Left cardiac atrium (tissue), 4 donors: ENCODE measurements at places on chromosomes 4 and X. TPM values are rescaled to one million over a fixed set of nuclear protein-coding genes. Genes with fewer than 3 reads are reported as not detected.
A peak's percentile ranks its signal among the peaks of the same experiment; 100 is the strongest.

The ARMCX4 gene
- 10.4 TPM for total RNA-seq

The GRIA2 gene
- total RNA-seq, result not detected

The ASB5 gene
- total RNA-seq, result 2.0 TPM

The SMIM20 gene
- total RNA-seq, result 34.2 TPM

The HDX gene
- total RNA-seq, result 3.2 TPM

The ASB12 gene
- 0.63 TPM for total RNA-seq

The TMPRSS11B gene
- total RNA-seq, result not detected

The DDX53 gene
- total RNA-seq, result not detected

The MTNR1A gene
- total RNA-seq, result not detected

The NUDT11 gene
- total RNA-seq, result 0.15 TPM

The GC gene
- total RNA-seq, result 0.21 TPM

The TMPRSS11D gene
- not detected for total RNA-seq

The F8A3 gene
- not detected for total RNA-seq

The JCHAIN gene
- 9.0 TPM for total RNA-seq

The MAGEC2 gene
- total RNA-seq, result not detected

- DNase-seq, result no peak
Measured at GRCh38 chr4:147863808-147864472, 132.1 kb downstream of the ARHGAP10 start.

DNA sequence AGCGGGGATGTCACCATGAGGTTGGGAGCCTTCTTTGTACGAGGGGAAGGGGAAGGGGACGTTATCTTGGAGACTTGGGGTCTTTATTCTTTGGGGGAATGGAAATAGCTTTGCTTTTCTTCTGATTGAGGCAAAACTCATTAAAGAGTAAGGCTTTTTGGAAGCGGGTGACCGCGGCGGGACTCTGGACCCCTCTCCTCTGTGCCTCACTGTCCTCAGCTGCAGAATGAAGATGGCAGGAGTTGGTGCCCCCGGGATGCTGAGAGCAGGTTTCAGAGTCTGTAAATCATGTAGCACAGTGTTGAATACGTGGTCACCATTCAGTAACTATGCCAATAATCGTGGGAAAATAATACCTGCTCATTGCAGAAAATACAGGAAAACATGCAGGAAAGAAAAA lies 32.1 kb downstream of the HTT-AS start:
- DNase-seq, result no peak

DNA sequence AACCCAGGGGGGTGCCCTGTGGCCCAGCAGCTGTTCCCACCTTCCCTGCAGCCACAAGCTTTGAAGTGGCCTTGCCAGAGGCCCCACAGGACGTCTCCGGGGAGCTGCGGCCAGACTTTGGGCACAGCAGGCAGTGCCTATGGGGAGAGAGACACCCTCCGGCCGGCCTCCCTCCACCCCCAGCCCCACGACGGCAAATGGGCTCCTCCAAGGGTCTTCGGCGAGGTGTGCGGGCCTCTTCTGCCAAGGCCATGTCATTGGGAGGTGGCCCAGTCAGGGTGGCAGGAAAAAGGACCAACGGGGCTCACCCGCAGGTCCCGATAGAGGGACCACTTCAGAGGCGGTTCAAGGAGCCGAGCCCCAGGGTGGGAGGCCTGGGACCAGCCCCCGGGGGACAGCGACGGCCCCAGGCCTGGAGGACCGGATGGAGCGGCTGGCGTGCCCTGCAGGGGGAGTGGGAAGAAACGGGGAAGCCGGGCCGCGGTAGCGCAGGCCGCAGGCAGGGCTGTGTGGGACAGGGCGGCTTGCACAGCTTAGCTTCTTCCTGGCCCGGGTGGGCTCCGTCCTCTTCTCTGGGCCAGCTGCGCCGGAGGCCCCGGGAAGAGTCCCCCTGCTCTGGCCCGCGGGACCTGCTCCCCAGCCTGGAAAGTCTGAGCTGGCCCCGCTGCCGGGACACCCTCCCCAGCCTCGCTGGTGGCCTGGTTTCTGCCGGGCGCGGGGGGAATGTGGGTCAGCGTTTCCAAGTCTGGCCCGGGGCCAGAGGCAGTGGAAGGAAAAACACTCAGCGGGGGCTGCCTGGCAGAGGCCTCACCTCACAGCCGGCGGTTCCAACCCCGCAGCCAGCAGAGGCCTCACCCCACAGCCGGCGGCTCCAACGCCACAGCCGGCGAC lies 21.9 kb upstream of the SPON2 start:
- peak; percentile 86 for DNase-seq

GRCh38 chr4:140237616-140238350 lies 83.8 kb upstream of the MAML3 start:
- peak; percentile 75 for DNase-seq

- no peak for DNase-seq
Measured at GRCh38 chr4:36211084-36211483, 33.2 kb downstream of the ARAP2 start.

GRCh38 chrX:20414762-20415445 lies 148.2 kb upstream of the RPS6KA3 start:
- DNase-seq, result no peak

DNA sequence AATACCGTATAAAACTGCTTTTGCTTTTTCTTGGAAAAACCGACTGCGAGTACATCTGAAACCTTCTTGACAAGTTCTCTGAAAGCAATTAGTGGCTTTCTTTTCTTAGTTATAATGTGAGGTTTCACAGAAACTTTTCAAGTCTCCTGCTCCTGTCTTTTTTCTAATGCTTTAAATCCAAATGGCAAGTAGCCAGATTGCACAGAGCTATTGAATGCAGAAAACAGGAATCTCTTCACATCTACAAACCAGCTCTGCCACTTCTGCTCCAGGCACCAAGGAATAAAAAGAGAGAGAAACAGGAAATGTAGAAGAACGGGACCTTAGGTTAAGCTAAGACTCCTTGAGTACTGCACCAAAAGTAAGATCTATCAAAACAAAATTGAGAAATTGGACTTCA lies 267.3 kb upstream of the TET2 start:
- no peak for DNase-seq

DNA sequence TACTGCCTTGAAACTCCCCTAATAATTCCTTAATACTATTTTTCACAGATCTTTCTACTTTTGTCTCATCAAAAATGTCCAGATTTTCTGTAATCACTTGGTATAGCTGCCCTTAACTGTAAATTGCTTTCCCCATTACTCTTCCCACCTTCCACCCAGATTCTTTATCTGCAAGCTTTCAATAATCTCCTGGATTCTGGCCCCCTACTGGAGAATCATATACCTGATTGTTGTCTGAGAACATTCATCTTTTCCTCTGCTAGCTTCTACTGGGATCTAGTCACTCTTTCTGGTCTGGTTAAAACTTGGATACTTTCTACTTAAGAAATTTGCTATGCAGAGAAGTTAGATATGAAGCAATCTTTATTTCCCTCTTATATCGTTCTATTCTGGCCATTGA lies 552.6 kb downstream of the PCDH19 start:
- DNase-seq, result no peak

- DNase-seq, result no peak
Measured at GRCh38 chrX:132184871-132185270, 34.4 kb downstream of the RAP2C start.

DNA sequence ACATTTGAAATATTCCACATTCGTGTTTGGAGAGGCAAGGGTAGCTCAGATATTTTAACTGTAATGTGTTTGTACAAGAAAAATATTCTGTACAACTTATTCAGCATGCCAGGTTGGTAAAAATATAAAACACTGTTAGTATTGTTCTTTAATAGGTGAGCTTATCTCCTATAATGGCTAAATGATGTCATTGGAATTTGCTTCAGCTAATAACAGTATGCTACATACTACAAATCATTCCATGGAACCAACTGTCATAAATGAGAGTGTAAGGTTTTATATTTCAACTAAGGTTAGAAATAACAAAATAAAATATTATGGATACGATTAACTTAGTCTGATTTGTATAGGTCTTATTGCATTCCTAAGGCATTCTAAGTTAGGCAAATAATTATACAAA lies 206.6 kb downstream of the ADGRL3 start:
- no peak for DNase-seq

- DNase-seq, result no peak
Measured at GRCh38 chr4:161132715-161133425, 1030.9 kb downstream of the FSTL5 start.

GRCh38 chr4:7200801-7201200 lies 8.5 kb downstream of the SORCS2 start:
- no peak for DNase-seq

GRCh38 chr4:70392057-70392776 lies 5.5 kb upstream of the OPRPN start:
- DNase-seq, result no peak

- DNase-seq, result peak; percentile 0
Measured at GRCh38 chr4:8848507-8849265, 23.0 kb downstream of the HMX1 start.

- no peak for DNase-seq
Measured at GRCh38 chrX:9899640-9900111, 67.5 kb upstream of the CLDN34 start.

DNA sequence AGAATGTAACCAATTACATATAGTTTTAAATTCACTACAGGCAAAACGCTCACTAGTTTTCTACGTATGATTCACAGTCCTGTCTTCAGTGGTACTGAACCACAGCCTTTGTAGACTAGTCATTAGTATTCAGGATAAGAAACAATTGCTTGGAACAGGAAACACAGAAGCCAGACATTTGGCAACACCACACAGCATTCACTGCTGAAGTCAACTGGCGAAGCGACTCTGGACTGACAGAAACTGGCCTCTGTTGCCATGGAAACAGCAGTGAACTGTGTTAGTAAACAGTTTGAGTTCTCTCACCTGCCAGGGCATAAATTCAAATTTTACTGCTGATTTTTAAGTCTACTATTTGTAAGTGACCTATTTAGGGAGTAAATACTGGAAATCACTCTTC lies 57.6 kb downstream of the MAPK10 start:
- peak; percentile 36 for DNase-seq

GRCh38 chrX:44173219-44173618 lies 170.3 kb downstream of the EFHC2 start:
- DNase-seq, result no peak

DNA sequence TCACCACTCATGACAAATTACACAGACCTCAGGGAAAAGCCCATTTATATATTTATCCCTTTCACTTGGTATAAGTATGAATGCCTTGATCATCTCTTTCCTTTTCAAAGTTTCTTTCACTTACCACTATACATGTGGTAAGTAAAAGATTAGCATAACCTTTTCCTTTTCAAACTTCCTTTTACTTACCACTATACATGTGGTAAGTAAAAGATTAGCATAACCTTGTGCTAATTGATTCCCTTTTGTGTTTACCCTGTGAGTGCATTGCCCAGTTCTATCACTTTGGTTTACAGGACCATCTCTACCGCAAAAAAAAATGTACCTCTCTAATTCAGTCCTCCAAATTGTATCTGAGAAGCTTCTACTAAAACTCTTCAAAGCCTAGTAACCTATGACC lies 32.7 kb upstream of the TCEANC start:
- DNase-seq, result no peak

DNA sequence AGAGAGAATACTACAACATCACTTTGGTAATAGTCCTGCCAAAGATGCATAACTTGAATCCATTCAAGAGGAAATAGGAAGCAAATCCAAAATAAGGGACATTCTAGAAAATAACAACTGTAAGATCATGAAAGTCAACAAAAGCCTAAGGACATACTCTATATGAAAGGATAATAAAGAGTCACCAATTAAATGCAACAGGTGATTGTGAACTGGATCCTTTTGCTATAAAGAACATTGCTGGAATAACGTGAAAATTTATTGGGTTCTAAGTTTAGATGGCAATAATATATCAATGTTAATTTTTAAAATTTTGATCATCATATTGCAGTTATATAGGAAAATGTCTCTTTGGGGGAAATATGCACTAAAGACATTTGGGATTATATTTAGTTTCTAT lies 20.0 kb downstream of the BEX4 start:
- DNase-seq, result no peak

DNA sequence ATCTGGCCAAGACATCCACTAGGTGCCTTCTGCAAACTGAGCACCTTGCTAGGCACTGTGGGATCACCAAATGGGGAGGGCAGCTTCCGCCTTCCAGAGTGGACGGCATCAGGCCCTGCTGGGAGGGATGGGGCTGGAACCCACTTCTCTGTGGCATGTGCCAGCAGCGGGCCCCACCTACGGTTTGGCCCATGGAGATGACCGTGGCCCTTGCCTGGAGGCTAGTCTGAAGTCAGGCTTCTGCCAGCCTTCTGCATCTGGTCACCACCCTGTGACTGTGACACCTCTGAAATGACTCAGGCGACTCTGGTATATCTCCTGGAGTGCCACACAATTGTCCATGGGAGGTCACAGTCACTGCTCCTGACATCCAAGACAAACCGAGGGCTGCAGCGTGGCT lies 7.2 kb downstream of the SSR4 start:
- no peak for DNase-seq

DNA sequence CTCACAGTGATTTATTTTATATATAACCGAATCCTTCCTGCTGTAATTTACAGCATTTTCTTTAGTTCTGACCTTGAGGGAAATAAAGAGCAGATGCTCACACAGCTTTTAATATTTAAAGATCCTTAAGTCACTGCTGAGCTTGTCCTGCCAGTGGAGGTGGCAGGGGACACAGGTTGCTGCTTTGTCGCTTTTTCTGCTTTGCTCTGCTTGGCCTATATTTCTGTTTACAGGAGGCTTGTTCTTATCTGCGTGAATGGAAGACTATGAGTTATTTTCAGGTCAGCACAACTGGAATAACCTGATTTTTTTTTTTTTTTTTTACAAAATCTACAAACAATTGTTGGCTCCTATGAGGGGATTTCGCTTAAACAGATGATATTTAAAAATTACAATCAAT lies 2.3 kb downstream of the TXK start:
- no peak for DNase-seq

DNA sequence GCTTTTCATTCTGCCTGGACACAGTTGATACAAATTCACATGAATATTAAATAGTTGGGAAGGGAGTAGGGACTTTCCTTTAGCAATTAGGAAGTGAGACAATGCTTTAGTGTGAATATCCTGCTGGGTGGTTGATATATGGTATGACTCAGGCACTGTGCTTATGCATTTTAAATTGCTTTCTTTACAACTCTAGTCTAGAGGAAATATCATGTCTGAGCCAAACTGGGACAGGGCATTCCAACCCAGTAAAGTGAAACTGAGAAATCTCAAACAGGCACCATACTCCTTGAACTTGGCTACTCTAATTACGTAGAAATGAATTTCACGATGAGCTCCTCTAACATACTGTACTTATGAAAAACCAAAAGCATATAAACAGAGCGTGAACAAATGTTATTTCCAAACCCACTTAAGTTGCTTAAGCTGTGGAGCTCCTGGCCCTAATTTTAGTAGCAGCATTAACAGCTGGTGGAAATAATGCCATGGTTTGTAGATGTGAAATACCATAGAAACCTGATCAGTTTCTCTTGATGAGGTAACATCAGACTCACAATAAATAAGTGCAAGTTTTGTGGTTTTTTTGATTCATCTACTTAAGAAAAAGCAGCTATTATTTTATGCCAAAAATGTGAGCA lies 242.9 kb upstream of the GK2 start:
- no peak for DNase-seq

GRCh38 chr4:73729534-73730165 lies 10.7 kb upstream of the CXCL8 start:
- DNase-seq, result peak; percentile 61

DNA sequence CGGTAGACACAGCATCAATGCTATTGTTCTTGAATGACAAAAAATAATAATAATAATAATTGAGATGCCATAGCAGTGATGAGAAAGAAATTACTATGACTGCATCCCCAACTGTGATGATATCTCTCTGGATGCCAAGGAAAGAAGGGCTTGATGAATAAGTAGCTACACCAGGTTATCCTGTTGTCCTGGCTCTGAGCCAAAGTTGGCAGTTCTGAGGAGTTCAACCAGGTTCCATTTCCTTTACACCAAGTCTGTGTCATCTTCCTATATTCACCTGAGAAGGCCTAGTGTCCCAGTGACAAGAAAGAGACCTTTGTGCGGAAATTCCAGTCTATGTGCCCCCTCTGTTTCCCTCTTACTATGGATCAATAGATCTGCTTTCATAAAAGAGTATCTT lies 3.4 kb upstream of the MAML3 start:
- no peak for DNase-seq
